Muscle of back (tissue), 13 donors: ENCODE measurements at places on chromosomes 2 and 18. TPM values are rescaled to one million over a fixed set of nuclear protein-coding genes. Genes with fewer than 3 reads are reported as not detected.

DNA sequence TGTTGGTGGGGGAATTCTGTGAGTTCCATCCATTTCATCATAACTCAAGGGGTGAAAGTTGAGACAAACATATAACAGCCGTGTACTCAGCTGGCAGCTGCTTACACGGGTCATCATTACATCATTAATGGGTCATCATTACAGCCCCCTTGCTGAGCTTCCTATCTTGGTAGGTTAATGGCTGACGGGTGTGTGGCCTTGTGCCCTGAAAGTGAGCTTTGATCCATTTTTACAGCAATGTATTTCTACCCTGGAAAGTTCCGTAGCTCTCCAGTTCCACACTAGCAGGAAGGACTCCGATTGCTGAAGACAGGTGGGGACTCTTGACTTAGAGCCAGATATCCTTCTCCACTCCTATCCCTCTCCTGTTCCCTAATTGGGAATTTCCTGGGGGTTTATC is 105.2 kb upstream of the DLX2 start:
- DNase-seq: no peak

- DNase-seq: no peak
These were observed 80.3 kb downstream of the TPO start for GRCh38 chr2:1493431-1494126.

DNA sequence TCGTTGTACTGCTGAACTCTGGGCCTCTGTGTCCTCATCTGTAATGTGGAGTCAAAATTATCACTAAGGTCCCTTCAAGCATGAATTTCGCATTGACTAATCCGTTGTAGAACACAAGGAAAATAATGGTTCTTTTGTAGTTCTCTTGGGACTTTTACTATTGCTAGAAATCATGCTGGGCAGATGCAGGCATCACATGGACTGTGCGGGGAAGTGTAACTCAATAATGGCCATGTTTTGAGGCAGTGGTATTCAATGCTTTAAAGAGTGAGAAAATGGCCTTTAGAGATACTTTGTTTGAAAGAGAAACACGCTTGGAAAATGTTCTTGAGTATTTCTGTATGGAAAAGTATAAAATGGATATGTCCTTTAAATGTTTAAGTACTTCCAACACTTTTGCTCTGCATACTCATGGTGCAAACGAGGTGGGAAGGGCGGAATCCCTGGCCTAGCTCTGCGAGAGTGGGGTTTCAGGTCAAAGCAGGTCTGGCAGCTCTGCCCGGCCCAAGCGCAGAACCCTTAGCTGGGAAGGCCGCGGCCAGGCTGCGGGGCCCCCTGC is 117.3 kb upstream of the MSTN start:
- no peak for DNase-seq

- DNase-seq: no peak
These were observed 40.3 kb downstream of the INPP5D start for GRCh38 chr2:233100192-233100998.

GRCh38 chr2:227414846-227415245 is 27.1 kb upstream of the SCYGR1 start:
- no peak for DNase-seq

DNA sequence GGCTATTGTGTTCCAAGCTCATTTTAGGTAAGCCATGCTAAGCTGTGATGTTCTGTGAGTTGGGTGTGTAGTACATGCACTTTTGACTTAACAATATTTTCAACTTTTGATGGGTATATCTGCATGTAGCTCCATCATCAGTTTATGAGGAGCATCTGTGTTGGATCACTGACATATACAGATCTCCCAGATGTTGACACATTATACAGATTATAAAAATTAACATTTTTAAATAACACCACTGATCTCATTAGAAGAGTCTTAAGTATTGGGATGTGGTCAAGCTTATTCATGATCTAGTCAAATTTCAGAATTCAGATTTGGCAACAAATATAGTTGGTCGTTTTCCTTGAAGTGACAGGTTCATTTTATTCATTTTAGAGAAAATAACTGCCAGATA is 51.7 kb downstream of the CAB39 start:
- no peak for DNase-seq

GRCh38 chr18:31679133-31679742 is 5.1 kb downstream of the B4GALT6 start:
- DNase-seq: no peak

DNA sequence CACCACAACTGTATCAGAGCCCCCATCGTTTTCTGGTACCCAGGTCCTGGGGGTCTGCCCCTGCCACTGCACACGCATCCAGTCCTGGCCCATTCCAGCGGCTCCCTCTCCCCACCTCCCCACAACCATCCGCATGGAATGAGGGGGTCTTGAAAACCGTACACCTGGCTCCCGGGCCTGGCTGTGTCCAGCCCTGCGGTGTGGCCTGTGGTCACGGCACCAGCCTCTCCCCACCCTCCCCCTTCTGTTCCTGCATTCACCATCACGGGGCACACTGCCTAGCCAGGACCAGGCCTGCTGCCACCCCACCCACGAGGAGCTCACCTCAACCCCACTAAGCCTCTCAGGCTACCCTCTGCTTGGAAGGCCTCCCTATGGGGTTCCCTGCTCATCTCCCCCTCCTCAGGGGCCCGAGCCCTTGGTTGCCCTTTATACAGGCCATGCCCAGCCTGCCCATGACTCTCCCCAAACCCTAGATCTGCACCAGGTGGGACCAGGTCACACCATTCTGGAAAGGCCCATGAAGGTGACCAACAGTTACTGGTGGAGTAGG is 11.4 kb downstream of the GPR35 start:
- DNase-seq: no peak

GRCh38 chr18:30491815-30492551 is 550.6 kb downstream of the DSC3 start:
- DNase-seq: no peak

DNA sequence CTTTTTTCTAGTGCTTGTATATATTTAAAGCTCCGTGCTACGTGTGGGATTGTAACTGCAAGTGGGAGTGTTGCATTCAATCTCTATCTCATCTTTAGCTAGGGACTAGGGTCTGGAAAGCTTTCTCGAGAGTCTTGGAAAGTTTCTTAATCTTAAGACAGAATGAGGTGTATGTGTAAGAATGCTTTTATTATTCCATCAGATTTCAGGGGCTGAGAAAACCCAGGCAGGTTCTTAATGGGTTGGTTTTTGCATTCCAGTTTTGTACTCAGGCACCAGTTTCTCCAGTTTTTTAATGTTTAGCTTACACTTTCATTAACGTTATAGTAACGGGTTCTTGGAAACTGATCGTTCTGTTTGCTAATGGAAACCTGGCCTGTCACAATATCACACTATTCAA is 20.3 kb downstream of the MRPL19 start:
- DNase-seq: no peak

DNA sequence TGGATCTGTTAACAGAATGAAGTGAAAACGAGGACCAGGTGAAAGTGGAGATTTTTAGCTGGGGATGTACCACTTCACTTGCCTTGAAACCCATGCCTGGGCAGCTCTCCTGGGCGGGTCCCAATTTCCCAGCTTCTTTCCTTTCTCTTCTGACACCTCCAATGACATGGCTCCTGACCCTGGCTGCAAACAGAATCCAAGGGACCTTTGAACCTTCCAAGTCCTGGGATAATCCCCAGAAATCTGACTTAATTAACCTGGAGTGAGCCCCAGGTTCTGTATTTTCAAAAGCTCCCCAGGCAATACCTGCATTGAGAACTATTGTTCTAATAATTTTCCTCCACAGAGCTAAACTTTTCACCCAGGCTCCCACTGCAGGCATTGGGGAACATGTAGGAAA is 495.9 kb downstream of the CNTNAP5 start:
- DNase-seq: no peak

DNA sequence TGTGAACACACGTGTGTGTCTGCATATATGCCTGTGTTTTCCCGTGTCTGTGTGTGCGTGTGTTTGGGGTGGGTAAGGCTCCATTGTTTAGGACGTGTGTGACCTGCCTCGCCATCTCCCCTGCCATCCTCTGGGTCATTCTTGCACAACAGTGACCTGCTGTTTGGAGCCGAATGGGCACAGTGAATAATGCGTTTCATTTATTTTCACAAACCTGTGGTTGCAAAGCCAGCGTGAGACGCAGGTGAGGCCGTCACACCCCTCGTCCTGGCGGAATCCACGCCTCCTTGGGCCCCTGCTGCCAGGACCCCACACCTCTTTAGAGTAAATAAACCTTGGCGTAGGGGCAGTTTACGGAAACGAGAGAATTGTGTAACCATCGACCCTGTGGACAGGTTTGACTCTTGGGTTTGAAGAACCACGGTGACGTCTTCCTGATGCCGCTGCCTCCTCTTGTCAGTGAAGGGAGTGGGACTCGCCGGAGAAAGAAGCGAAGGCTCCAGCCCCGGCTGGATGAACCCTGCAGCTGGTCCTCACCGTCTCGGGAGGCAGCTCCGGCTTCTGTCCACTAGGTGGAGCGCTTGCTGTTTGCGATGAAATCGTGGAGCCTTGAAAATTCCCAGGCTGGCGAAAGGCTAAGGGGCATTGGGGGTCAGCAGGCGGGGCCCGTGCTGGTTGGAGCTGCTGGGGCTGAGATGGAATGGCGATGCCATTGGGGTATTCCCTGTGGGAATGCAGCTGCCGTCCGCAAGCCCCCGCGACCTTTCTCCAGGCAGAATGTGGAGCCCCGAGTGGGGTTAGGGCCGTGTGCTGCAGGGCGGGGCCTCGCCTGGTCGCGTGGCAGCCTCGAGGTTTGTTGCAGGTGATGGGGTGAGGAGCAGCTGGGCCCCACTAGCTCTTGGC is 81.1 kb downstream of the RTP5 start:
- DNase-seq: peak; percentile 52

GRCh38 chr18:57542812-57543427 is 43.6 kb downstream of the FECH start:
- DNase-seq: peak; percentile 55

DNA sequence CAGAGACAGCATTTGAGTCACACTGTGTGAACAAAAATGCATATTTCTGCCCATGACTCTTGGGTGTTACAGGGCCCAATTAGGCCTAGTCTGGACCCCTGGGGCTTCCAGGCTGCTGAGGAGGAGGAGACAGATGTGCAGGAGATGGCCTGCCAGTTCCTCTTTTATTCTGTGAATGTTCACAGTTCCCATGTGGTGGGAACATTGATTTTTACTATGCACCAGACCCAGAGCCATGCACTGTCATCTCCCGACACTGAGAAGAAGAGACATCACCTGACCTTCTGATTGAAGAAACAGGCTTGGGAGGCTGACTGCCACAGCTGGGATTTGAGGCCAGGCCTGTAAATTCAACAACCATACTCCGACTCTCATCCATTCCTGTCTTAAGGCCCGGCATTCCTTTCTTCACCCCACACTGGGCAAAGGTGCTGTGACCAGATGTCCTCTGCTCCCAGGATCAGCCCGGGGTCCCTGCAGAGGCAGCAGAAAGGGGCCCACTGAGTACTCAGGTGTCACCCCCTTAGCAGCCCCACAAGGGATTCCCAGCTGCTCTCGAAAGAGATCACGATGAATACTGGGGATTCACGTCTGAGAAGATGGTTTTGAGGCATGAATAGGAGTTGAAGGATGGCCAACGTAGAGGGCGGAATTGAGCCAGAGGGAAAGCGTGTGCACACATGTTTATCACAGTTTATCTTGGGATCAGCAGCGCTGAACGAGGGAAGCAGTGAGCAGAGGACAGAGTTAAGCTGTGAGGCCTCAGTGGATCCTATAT is 3.6 kb upstream of the TFCP2L1 start:
- no peak for DNase-seq

- peak; percentile 96 for DNase-seq
These were observed 41.9 kb upstream of the PTMA start for GRCh38 chr2:231666171-231667095.

- DNase-seq: no peak
These were observed 165.2 kb downstream of the DYSF start for GRCh38 chr2:71618327-71619113.

GRCh38 chr2:74628538-74629105 is 19.5 kb downstream of the M1AP start:
- DNase-seq: no peak

GRCh38 chr2:217995731-217996231 is 7.0 kb downstream of the TNS1 start:
- no peak for DNase-seq

GRCh38 chr18:2411381-2411960 is 159.8 kb downstream of the METTL4 start:
- no peak for DNase-seq

DNA sequence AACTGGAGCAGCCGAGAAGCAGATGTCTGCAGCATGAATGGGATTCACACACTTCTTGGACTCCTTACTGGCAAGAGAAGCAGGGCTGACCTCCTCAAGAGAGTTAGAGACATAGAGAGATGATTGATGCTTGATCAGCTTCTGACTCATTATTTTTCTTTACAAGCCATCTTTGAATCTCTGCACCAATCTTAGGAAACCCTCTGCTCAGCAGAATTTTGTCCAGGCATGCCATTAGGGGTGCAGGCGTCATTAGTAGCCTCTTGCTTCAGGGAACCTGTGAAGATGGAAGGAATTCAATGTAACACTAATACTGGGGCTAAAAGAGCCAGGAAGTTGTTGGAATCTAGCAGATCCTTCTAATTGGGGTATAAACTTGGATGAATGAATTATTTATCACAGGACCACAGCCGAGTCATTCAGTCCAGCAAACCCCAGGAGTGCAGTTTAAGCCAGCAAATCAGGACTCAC is 151.8 kb downstream of the MGAT5 start:
- no peak for DNase-seq

DNA sequence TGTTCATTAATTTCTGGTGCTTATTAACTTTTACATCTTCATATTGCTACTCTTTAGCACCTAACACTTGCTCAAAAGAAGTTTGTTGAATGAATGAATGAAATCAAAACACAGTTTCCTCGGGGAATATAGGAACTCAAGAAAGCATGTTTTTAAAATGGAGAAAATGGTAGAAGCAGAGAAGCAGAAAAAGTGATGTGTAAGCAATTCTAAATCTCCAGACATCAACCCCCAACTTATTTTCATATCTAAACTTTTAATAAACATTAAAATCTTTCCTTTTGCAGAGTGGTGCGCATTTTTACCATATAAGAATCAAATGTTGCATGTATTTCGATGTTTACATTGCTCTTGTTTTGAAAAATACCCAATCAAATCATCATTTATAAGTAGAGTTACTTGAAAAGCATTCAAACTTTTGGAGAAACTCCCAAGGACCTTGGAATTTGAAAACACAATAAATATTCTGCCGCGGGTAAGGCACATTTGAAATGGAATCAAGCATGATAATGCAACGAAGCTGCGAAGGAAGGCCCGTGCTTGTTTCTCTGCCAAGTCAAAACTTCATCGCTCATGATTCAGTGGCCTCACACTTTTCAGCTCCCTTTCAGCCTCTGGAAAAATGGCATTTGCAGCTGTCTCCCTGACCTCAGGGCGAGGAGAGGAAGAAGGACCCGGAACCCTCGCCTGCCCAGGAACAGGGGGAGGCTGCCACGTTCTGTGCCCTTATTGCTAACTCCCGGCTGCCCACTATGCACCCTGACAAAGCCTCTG is 26.7 kb upstream of the SMIM21 start:
- no peak for DNase-seq

HK2 gene
- 9.0 TPM for polyA plus RNA-seq

BAZ2B gene
- 39.2 TPM for polyA plus RNA-seq

TWSG1 gene
- polyA plus RNA-seq: 51.8 TPM

RAB6C gene
- polyA plus RNA-seq: 0.33 TPM

GALNT13 gene
- polyA plus RNA-seq: 0.59 TPM

HOXD3 gene
- 2.2 TPM for polyA plus RNA-seq

RNU2-63P gene
- polyA plus RNA-seq: not detected

NRBP1 gene
- 114 TPM for polyA plus RNA-seq

VIL1 gene
- 0.14 TPM for polyA plus RNA-seq
